ENCODE measurements at places on chromosomes 2 and 18.

- DNase-seq, result no peak
These were observed 12.4 kb downstream of the PFN4 start for GRCh38 chr2:24110660-24111303.

DNA sequence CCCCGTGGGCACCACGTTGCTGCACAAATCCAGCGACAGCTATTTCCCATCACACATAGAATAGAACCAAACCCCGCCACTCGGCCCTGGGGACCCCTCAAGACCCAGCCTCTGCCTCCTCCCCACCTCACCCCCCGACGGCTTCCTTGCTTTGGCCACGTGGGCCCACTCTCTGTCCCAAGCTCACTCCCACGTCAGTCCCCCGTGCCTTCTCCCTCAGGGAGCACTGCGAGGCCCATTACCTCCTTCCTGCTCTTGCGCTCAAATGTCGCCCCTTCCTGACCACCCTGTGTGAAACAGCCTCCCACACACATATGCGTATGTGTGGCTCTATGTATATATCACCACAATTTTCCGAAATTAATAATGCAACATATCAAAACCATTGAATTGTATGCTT lies 239.7 kb downstream of the SH3BP4 start:
- DNase-seq, result no peak

- no peak for DNase-seq
These were observed 142.3 kb upstream of the BOD1L2 start for GRCh38 chr18:57004366-57005121.

DNA sequence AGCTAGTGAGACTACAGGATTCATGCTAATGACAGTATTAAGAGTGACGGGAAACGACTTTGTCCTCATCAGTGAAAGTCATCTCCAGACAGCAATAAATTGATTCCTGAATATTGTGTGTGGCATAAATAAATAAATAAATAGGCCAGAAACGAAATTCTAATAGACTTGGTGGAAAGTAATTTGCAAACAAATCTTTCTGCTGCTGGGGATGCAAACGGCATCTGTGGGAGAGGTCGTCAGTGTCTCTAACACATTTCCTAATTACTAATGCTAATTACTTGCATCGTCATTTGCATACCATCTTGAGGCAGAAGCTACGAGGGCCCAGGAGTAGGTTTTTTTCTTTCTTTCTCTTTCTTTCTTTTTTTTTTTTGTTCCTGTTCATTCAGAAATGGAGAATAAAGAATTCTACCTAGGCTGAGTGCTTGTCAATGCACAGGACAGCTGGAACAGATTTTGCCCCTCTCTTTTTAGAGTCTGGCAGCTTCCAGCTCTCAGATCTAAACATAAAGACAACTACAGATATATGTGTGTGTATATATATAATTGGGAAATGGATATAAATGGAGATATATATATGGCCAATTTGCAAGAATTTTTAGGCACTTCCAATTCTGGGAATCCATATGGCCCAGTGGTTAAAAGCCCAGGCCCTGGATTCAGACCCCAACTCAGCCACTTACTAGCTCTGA lies 75.1 kb downstream of the SPP2 start:
- DNase-seq, result no peak

- DNase-seq, result no peak
These were observed 2.4 kb downstream of the PIEZO2 start for GRCh38 chr18:11146947-11147345.

- DNase-seq, result no peak
These were observed 78.2 kb downstream of the CELF4 start for GRCh38 chr18:37487400-37487867.

- no peak for DNase-seq
These were observed 157.0 kb downstream of the ZNF516 start for GRCh38 chr18:76338088-76338487.

GRCh38 chr2:182163878-182164277 lies 178.2 kb downstream of the PPP1R1C start:
- DNase-seq, result no peak

- DNase-seq, result no peak
These were observed 141.5 kb downstream of the ACOXL start for GRCh38 chr2:110873597-110874452.

GRCh38 chr2:86238354-86238753 lies 39.1 kb downstream of the MRPL35 start:
- DNase-seq, result no peak

- DNase-seq, result no peak
These were observed 126.5 kb downstream of the GPR39 start for GRCh38 chr2:132542953-132543569.

GRCh38 chr2:7740114-7740513 lies 822.9 kb downstream of the RNF144A start:
- no peak for DNase-seq

DNA sequence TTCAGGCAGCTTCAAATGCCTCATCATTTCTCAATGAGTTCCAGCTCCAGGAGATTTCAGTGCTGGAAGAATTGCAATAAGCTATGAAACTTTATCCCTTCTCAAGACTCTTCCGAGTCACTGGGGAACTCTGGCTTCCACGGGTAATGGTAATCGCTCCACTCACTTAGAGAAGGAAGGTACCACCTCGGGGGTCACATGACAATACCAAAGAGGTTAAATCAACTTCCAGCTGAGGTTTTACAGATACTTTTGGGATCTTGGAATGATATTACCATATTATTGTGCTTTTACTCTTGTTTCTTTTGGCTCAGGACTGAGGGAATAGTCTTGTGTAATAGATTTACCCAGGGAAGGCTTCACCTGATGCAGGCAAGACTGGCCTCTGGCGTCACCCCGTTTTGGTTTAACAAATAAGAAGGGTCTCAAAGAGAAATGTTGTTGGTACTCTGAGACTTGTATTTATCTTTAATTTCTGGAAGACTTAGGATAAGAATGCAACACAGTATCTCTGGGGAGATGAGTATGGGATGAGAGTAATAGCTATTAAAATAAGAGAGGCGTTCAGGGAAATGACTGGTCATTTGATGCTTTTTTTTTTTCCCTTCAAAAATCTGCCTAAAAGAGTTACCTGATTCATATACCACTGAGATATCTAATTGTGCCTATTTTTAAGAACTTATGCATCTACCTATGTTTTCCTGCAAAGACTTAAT lies 316.9 kb upstream of the ZEB2 start:
- DNase-seq, result no peak

DNA sequence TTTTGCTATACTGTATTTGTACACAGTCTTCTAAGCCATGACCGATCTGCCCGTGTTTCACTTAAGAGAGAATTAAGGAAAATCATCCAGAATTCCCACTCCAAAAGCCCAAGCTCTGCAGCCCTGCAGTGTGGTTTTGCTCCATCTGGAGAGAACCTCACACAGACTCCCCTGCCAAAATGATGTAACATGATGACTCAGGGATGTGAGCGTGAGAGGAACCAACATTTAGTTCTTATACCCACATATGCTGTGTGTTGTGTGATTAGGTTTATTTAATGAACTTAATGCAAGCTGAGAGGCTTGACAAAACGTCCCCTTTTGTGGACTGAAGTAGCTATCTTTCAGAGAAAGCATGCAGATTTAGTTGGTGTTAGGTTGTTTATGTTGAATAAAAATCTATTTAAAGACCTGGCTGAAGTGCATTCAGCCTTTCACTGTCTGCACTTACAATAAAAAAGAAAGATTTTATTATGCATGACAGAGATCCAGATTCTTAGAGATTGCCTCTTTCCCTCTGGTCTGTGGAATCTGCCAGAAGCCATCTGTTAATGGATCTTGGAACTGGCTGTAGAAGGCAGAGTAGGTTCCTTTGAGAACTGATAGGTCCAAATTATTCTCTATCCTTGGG lies 6.3 kb downstream of the RAB12 start:
- peak; percentile 83 for DNase-seq

GRCh38 chr2:74499267-74499939 lies at the start of gene LBX2:
TSS of gene LBX2 (minus strand) at chr2:74499603. CDS start at chr2:74499537, 66 bp downstream.
- no peak for DNase-seq

DNA sequence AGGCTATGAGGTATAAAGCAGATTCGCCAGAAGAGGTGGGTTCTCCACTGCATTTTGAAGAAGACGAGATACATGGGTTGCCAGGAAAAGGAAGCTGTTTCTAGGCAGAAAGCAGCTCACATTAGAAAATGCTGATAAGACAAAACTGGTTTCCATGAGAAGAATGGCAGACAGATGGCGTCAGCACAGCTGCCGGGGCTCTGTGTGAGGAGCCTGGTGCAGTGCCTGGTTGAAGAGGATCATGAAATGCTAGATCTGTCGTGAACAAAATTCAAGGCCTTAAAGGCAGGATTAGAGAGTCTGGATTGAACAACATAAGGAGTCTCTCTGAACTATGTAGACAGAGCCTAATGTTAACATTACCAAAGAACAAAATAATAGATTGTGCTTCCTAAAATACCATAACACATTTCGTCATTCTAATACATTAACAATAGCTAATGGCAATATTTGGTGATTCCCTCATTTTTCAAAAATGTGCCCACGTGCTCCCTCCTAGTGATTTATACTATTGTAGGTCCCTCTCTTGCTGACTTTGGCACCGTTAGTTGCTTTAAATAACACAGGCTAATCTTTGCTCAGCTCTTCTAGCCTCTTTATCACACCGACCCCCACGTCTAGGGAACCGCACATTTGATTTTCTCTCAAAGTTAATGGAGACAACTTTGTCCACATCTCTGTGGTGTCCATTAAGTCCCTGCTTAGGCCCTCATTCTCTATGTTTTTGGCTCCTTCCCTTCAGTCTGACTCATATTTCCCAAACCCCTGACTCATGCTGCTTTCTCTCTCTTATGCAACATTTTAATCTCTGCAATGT lies 38.2 kb downstream of the EFEMP1 start:
- no peak for DNase-seq

GRCh38 chr2:211760103-211760502 lies 778.5 kb downstream of the ERBB4 start:
- DNase-seq, result no peak

- no peak for DNase-seq
These were observed 692.6 kb upstream of the TMEFF2 start for GRCh38 chr2:192887337-192887736.

GRCh38 chr18:58041633-58042032 lies 2.4 kb upstream of the NEDD4L start:
- DNase-seq, result no peak

GRCh38 chr18:37393221-37393827 lies 172.3 kb downstream of the CELF4 start:
- DNase-seq, result no peak

- no peak for DNase-seq
These were observed 237.8 kb upstream of the THSD7B start for GRCh38 chr2:136527560-136527959.

DNA sequence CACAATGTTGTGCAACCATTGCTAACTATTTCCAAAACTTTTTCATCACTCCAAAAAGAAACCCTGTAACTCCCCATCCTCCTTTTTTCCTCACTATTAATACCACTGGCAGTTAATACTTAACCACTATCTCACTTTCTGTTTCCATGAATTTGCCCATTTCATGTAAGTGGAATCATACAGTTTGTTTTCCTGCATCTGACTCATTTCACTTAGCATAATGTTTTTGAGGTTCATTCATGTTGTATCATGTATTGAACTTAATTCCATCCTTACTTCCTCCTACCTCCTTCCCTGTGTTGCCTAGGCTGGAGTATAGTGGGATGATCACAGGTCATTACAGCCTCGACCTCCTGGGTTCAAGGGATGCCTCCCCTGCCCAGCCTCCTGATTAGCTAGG lies 68.3 kb downstream of the FAM117B start:
- DNase-seq, result no peak

DNA sequence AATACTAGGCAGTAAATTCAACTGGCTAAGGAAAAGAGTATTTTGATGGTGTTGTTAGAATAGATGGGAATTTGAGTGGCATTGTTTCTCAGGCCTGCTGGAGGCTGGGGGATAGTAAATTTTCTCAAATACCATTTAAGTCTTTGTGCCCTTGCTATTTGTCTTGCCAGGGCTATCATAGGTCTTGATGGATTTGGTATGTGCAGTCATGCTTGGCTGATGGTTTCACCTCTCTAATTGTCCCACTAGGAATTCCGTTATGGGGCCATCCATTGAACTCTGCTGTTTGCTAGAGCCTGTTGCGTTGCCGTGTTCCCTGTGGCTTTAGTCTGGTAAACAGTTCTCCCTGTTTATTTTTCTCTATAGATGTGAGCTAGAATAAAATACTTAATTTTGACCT lies 438.1 kb upstream of the FAM98A start:
- DNase-seq, result no peak

DNA sequence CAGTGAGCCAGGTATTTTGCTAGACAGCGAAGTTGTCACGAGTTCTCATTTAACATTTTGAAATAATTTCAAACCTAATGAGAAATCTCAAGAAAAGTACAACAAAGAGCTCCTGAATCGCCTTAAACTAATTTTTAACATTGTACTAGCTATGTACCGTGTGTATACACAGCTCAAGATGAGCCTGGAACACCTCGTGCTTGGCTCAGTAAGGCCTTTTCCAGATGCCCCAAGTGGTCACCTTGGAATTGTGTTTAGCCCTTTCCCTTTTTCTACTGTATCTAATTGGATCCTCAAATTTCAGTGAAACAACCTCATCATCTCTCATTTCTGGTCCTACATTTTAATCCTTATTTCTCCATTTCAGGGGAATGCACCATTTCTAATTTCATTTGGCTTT lies 7.2 kb downstream of the PTPN4 start:
- DNase-seq, result no peak

GRCh38 chr18:70059684-70060083 lies 112.0 kb upstream of the CD226 start:
- DNase-seq, result no peak

- no peak for DNase-seq
These were observed 251.2 kb upstream of the RBBP8 start for GRCh38 chr18:22681908-22682307.

GRCh38 chr18:40863801-40864200 lies 1091.2 kb upstream of the PIK3C3 start:
- DNase-seq, result no peak

DNA sequence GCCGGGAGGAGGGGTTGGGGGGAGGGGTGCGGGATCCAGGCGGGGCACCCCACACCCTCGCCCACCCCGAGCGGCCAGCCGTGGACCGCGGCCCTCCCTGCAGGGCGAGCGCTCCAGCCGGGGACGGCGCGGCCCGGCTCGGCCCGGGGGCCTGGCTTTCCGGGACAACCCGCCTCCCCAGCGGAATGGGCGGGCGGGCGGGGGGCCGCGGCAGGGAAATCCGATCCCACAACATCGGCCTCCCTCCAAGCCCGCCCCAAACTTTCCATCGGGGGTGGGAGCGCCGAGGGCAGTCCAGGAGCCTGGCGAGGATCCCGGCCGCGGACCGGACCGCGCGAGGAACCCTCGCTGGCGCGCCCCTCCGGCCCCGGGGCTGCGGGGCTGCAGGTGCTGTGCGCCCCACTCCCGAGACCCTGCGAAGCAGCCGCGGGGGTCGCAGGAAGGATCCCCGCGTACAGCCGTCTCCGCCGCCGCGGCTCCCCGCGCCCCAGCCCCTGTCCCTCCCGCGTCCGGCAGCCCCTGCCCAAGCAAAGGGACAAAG lies 529 bp downstream of the SEMA4C start:
- DNase-seq, result no peak
